ENCODE measurements at places on chromosomes 4 and X.

DNA sequence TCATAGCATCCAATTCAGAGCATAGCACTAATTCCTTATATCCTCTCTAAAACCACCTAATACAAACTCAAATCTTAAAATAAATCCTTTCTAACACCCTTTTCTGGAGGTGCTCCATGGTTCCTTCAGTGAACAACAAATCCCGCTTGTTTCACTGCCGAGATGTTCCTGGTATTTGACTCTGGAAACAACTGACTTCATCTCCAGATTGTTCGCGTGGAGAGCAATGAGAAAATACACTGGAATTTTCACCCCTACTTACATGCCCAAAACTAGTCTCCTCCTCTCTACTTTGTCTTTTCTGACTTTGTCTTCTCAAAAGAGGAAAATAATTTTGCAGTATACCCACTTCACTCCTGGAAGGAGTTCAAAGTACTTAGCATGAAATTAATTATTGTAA is 129.0 kb downstream of the PLS3 start:
- no peak for DNase-seq

- no peak for DNase-seq
These were observed 8.2 kb downstream of the FANCB start for GRCh38 chrX:14864631-14865030.

- no peak for DNase-seq
These were observed 18.0 kb downstream of the CLNK start for GRCh38 chr4:10666616-10667015.

DNA sequence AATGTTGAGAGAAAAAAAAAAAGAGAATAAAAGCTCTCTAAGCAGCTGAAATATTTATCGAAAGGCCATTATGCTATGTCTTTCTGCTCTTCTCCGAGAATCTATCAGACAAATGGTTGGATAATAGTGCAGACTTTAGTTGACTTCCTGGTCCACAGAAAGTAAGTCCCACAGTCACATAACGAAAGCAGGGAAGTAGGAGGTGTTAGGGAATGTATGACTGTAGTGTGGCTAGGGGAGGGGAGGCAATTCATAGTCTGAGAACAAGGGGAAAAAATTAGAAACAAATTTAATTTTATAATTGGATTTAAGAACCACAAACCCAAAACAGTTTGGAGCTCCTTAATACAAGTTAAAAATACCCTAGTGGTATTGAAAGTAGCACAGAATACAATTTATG is 79.7 kb upstream of the VEGFC start:
- DNase-seq = no peak

DNA sequence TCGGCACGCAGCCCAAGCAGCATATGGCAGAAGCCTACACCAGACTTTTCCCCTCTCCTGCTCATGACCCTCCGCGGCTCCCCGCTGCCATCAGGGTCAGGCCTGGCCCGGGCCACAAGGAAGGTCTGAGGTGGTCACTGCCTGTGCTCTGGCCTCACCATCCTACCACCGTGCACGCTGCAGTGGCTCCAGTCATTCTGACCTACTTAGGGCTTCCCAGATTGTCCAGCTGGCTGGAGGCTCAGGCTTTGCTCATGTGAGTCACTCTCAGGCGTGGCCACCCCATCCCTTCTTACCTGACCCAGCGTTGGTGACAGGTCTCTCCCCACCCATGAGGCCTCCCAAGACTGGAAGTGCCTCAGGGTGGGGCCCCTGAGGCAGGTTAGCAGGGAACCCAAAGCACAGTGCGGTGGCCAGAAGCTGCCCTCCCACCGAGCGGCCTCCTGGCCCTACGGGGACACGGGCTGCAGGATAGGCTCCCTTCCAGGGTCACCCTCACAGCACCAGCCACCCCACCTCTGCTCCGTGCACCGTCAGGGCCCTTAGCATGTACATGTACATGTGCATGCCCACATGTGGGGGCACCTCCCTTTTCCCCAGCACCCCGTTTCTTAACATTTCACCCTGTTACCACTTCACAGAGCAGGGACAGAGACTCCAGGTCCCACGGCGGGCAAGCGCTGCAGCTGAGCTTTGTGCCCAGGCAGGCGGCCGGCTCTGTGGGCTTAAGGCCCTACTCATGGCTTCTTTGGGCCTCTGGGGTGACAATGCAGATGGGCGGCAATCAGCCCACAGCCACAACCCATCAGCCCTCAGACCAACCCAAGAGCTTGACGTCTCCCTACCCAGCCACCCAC is 2.2 kb downstream of the TREX2 start:
- DNase-seq = no peak

DNA sequence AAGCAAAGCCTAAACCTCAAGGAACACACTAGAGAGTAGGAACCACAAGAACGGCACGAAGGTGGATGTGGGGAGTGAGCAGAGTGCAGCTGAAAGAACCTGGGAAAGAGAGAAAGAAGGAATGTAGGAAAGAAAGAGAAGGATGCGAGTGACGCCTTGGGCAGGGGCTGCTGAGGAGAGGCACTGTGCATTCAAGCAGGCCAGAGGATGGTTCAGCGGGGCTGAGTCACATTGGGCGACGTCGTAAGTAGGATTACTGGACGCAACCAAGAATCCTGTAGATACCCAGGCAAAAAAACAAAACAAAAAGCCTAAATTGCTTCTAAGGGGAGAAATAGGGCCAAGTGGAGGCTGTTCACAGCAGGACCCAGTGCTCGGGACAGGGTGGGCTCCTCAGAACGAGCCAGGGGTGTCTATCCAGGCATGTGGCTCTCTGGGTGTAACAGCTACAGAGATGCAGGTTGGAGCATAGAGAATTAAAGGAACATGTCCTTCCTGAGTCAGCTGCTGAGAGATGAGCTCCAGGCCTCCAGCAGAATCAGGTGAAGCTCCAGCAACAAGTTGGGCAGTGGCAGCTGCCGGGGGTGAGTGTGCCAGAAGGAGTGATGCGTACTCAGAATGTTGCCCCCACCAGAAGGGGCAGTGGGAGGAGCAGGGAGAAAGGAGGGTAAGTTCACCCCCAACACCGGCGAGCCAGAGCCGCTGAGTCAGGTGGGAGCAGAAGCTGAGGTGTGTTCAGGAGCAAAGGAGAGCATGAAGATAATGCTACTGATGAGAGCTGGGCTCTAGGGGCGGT is 38.6 kb downstream of the NELFA start:
- DNase-seq = no peak

GRCh38 chr4:156738766-156739165 is 232.8 kb downstream of the PDGFC start:
- no peak for DNase-seq

- no peak for DNase-seq
These were observed 125.4 kb downstream of the PDLIM5 start for GRCh38 chr4:94577136-94577535.

DNA sequence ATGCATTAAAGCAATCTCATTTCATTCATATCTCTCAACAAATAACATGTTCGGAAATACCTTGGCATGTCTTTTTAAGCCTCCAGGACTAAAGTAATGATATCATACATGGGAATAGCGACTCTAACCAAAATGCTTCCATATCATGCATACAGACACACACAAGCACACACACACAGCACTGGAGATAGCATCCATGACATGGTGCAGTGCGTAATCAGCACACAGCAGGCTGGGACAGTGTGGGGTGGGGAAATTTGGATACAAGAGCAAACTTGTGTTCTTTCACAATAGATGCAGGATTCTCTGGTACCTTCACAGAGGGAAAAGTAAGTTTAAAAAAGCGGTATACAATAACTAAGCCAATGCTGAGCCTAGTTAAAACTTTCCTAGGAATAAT is 132.3 kb upstream of the HPGD start:
- DNase-seq = no peak

- no peak for DNase-seq
These were observed 17.2 kb downstream of the TRMT44 start for GRCh38 chr4:8457646-8458252.

GRCh38 chr4:81494031-81494431 is 22.3 kb upstream of the RASGEF1B start:
- no peak for DNase-seq

- no peak for DNase-seq
These were observed 71.9 kb upstream of the TFDP3 start for GRCh38 chrX:133290076-133290475.

DNA sequence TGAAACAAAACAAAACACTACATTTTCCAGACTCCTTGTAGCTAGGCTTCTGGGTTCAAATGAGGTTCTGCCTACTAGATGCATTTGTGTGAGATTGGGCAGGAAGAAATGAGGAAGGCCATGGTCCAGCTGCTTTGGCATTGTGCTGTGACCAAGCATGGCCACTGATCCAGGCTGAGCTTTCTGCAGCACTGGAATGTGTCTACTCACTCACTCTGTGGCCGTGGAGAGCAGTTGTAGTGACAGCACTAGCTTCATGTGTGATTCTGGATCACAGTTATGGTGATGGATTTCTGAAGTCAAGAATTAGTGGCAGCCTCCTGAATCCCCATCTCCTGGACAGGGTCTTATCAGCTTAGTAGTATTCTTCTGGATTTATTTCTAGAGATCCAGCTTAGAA is 358.9 kb downstream of the GPAT3 start:
- DNase-seq = no peak

GRCh38 chr4:158462611-158463010 is 59.1 kb upstream of the RXFP1 start:
- DNase-seq = no peak

- no peak for DNase-seq
These were observed 18.2 kb downstream of the ANKRD50 start for GRCh38 chr4:124694306-124694705.

DNA sequence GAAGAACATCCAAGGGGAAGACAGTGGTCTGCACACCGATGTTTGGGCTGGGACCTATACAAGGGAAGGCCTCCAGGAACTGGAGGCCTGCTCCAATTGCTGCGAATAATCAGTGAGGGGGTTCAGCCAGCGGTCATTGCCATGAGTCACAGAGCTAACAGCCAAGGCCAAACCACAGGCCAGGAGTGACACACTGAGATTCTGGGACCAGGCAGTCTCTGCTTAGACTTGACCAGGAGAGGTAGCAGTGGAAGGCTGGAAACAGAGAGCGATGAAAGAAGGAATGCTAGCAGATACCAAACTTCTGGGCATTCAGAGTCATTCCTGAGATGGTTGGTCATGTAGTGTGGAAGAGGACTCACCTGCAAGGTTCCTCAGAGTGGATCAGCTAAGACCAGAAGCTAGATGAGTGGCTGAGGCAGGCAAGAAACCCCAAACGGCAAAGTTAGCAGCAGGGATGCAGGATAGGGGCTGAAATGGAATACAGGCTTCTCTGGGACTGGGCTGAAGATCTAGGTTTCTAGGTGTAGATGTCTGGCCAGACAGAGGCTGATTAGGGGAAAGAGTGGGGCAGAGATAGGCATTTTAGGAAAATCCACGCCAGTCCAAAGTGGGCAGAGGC is 54.7 kb downstream of the CNGA2 start:
- no peak for DNase-seq

DNA sequence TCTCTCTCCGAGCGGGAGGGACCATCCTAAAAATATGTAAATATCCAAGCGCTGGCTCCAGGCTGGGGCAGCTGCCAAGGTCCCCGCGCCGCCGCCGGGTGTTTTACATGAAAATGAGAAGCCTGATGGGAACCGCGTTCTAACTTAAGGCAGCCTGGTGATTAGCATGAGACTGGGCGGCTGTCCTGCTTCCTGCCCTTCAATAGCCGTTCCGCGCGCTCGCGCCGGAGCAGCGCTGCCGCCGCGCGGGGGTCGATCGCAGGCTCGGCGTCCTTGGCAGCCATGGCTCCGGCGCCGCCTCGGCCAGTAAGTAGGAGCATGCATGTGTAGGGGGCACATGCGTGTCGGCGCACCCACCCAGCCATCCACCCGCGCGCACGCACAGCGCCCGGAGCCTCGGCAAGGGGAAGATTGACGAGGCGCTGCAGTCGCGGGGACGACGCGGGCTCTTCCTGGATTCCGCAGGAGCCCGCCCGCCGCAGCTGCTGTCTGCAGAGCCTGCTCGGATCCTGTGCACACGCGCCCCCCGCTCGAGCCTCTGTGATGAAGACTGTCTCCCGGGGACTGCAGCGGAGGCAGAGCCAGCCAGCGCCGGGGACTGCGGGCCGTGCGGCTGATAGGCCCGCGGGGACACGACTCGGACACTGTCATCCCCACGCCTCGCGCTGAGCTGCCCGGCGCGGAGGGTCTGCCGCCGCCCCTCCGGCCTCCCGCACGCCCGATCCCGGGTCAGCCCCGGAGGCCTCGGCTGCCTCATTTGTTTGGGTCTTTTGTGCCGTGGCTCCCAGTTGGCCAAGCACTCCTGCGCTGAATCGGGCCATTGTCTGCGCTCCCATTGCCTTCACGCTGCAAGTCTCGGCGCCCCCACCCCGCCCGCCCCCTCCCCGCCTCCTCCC is 734 bp downstream of the STOX2 start:
- DNase-seq = no peak

DNA sequence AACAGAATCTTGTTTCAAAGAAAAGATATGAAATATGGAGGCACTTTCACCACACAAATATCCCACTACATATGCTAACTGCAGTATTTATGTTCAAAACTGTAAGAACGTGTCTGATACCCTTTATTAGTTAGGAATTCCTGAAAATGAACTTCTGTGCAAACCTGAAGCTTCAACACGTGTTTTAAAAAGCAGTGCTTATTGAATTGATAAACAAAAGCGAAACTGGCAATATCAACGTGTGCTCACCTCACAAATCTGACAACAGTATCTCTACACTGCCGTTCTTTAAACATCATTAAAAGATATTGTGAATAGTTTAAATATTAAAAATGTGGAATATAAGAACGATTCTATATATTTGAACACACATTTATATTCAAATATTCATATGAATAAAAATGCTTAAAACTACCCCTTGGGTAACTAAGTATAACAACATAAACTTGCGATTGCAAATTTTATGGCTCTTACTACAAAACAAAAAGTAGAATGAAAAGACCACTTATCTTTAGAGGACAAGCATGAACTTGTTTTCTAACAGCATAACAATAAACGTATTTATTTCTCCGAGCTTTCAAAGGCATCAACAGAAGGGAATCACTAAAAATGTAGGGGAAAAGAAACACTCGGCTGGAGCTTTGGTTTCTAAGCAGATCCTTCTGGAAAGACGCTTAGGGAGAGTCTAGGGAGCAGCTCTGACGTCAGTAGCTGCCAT is at the start of gene LRP2BP:
Gene LRP2BP, minus strand, starts transcription at position 687 of the 718 bp plus-strand sequence. CDS start 17,738 bp downstream, outside the sequence.
- no peak for DNase-seq

GRCh38 chr4:1310031-1310795 is 20.5 kb downstream of the MAEA start:
- no peak for DNase-seq

DNA sequence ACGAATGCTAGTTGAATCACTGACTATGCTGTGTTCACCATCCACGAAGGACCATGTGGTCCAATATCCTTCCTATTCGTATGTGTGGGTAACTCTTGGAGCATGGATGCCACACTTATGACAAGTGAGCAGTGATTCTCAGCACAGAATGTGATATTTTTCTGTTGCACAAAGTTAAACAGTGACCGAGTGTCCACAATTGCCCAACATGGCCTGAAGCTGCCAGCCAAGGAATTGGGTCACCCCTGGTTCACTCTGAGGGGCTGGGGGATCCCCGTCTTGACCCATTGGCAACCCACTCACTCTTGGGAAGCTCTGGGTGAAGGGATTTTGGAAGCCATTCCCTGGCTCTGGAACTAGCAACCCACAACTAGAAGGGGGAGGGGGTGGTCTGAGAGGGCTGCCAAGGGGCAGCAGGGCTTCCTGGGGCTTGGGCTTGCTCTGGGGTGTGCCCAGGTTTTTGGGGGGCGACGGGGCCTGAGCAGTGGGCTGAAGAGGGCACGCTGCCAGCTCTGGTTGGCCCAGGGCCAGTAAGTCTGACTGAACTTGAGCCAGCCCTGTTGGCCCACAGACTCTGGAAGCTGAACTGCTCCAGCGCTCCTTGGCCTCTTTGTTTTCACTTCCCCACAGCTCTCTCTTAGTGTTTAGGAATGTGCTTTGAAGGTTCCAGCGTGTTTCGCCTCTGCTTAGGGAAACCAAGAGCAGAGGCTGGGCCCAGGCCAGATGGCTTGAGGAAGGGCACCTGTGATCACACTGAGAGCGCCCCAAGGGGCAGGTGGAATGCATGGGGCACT is 43.1 kb upstream of the BCOR start:
- DNase-seq = no peak
